A549 treated with dexamethasone at 1 μM for 4 hours (cell line): ENCODE measurements at places on chromosomes 5 and 9. TPM values are rescaled to one million over a fixed set of nuclear protein-coding genes. Genes with fewer than 3 reads are reported as not detected.

The HAVCR1 gene
- total RNA-seq: 32.7 to 54.7 TPM (median 44.8 TPM) in 5 replicates

The SPATA31C1 gene
- total RNA-seq: not detected in 5 replicates

The SLC9A3 gene
- 1.7 to 2.3 TPM (median 2.1 TPM) in 5 replicates for total RNA-seq

The FOXD1 gene
- total RNA-seq: 14.5 to 16.5 TPM (median 15.8 TPM) in 5 replicates

The IFNA13 gene
- total RNA-seq: not detected in 5 replicates

The IFNK gene
- total RNA-seq: 0.13 TPM in 1 of 5 replicates, not detected in the others

The IL4 gene
- total RNA-seq: not detected in 5 replicates
